ENCODE measurements at places on chromosomes 7 and 10.

- no peak for DNase-seq
These were observed 195.4 kb upstream of the PLXDC2 start for GRCh38 chr10:19620811-19621210.

DNA sequence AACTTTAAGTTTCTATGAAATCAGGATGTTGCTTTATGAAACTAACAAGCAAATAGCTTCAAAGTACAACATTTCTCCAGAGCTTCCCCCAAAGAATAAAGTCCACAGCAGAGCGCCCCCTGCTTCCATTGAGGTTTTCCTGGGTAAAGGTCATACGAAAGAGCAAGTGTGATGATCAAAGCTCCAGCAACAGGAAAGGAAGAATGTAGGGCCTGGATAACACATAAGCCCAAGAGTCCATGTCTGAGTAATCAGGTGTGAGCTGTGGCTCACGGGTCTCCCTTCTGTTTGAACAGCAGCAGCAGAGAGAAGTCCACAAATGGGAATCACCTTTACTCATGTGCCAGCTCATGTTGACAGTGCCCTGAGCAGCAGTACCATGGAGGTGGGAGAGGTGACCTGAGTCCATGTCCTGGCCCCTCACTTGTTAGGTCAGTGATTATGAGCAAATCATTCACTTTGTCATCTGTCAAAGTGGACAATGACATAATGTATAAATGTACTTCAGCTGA, 50.5 kb downstream of the MRPL32 start:
- DNase-seq, result no peak

DNA sequence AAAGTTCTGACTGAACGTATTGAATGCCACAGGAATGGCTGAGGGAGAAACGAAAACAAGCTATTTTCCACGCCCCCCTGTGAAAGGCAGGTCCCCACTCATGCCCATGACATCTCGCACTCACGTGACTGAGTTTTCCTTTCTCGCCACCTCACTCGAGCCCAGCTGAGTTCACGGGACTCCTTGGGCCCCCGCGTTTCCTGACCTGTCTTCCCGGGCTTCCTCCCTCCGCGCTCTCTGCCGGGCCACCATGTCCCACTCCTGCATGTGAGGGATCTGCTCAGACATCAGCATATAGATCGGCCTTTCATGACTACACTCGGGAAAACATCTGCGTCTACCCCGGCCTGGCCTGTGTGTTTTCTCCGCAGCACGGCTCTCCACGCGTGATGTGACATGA, 226.0 kb upstream of the ADARB2 start:
- no peak for DNase-seq

DNA sequence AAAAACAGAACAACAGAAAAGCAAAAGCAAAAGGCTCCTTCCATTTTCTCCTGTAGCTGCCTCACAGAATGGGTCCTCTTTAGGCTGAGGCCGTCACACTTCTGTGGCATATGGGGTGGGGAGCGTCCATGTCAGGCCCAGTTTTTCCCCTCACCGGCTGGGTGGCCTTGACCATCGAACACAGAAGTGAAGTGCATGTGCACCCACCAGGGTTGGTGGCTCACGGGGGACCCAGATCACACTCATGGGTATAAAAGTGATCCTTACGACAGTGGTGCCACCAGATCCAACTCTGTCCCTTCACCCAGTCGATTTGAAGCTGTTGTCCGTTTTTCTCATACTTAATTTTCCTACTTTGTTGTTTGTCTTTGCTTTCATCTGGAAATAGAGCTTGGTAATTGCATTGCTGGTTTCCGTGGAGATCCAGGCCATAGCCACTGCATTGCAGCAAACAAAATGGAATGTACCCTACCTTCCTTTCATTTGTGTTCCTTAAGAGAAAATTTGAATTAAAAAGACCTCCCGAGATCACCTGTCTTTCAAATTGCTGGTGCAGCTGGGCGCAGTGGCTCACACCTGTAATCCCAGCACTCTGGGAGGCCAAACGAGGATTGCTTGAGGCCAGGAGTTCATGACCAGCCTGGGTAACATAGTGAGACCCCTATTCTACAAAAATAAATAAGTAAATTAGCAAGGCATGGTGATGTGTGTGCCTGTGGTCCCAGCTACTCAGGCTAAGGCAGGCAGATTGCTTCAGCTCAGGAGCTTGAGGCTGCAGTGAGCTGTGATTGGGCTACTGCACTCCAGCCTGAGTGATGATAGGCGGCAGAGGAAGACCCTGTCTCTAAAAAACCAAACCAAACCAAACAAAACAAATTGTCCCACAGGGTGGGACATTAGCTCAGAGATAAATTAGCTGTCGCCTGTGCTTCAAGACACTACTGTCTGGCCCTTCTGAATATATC, 10.7 kb upstream of the GJD4 start:
- no peak for DNase-seq

GRCh38 chr10:52997007-52997406, 224.4 kb upstream of the MBL2 start:
- no peak for DNase-seq

DNA sequence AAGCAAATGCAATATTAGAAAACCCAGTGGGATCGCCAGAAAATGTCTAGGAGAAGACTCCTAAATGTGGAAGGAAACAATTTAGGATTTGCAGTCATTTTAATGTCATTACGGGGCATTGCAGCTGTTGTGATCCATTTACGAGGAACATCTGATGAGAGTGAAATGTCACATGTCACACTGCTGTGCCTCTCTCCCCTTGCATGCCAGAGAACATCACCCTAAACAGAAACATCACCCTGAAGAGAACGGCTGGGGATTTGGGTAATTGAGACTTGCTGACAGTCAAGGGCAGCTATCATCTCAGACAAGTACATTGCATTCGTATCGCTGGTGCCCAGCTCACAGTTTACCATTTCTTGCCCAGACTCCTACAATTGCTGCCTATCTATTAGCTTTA, 785.7 kb upstream of the POM121L12 start:
- DNase-seq, result no peak

DNA sequence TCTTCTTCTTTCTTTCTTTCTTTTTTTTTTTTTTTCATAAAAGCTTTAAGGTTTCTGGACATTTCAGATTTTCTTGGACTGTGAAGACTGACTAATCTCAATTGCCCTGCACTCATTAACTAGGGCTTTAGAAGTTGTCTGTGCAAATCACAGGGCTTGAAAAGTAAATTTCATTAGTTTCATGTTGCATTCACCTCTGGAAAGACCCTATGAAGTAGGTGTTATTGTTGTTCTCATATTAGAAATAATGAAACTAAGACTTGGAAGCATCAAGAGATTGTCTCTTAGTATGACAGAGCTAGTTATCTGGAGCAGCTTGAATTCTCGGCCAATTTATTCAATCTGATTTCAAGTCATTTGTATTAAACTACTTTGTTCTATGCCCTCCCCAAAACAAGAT, 28.2 kb upstream of the SEMA3D start:
- no peak for DNase-seq

- DNase-seq, result no peak
These were observed 44.8 kb downstream of the WNT2 start for GRCh38 chr7:117278040-117278439.

DNA sequence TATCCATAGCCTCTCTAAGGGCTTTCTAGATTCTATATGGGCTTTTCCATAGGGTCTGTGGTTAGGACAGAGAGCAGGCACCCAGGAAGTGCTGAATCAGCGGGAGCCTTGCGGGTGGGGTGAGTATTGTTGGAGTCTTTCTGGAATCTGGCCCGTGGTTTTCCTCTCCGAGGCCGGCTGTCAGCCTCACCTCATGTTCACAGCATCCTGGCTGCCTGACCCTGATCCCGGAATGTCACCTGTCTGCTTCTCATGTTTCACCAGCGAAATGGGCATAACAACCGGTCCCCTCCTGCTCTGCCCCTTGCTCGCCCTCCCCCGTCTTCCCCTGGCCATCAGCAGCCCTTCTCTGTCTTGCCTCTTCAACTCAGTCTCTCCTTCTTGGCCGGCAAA, 36.5 kb downstream of the DDIT4 start:
- DNase-seq, result no peak

- DNase-seq, result peak; percentile 92
These were observed 774 bp downstream of the TUBGCP2 start for GRCh38 chr10:133307776-133308420.

GRCh38 chr10:88408096-88408495, 175.0 kb downstream of the RNLS start:
- no peak for DNase-seq

- no peak for DNase-seq
These were observed 19.8 kb downstream of the CCNY start for GRCh38 chr10:35355971-35356724.

DNA sequence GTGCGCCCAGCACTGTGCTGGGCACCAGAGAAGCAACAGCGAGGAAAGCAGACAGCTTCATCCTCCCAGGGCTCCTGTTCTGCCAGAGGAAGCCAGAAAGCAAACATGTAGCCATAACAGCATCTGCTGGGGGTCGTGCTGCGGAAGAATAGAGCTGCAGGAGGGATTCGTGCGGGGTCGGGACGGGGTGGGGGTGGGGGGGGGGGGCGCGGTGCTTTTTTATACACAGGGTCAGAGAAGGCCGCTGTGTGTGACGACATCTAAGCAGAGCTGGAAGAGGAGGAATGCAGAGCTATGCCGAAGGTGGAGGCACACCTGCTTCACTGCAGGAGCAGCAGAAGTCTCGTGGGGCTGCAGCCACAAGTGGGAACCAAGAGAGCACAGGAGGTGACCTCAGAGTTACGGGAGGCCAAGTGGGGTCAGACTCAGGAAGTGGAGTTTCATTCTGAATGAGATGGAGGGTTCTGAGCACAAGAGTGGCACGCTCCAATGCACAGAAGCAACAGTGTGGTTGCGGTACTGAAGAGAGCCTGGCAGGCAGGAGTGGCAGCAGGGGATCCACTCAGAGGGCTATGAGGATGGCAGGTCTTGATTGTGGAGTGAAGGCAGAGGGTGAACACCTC, 11.1 kb downstream of the PKD1L1 start:
- DNase-seq, result no peak

- DNase-seq, result no peak
These were observed 75.1 kb upstream of the LEP start for GRCh38 chr7:128165927-128166420.

GRCh38 chr10:76082956-76083355, 651.5 kb downstream of the LRMDA start:
- no peak for DNase-seq

GRCh38 chr10:110643035-110643652, 992 bp upstream of the RBM20 start:
- no peak for DNase-seq

GRCh38 chr7:103593691-103594090, 147.7 kb upstream of the SLC26A5 start:
- no peak for DNase-seq

- DNase-seq, result no peak
These were observed 113.1 kb downstream of the CTTNBP2 start for GRCh38 chr7:117759950-117760640.

DNA sequence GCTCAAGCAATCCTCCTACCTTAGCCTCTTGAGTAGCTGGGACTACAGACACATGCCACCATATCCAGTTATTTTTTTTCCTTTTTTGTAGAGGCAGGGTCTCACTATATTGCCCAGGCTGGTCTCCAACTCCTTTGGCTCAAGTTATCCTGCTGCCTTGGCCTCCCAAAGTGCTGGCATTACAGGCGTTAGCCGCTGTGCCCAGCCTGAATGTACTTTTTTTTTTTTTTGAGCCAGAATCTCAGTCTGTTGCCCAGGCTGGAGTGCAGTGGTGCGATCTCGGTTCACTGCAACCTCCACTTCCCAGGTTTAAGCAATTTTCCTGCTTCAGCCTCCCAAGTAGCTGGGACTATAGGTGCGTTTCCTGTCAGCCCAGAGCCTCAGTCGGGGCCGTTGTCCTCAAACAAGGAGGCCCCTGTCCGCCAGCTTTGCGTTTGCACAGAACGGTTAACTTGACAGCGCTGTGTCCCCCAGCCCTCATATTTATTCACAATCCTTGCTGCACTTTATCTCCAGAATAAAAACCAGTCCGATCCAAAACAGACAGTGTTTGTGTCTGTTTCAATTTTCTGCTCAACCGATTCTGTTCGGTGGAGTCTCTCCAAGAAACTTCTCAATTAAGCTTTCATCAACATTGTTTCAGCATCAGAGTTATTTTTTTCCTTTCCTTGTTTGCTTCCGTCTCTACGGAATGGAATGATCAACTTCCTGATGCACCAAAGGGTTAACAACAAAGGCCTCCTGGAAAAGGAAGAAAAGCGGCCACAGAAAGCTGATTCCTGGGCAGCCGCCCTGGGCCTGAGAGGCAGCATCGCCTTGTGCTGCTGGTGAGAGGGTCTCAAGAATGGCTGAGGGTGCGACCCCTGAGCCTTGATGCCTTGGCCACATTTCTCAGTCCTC, 64.5 kb downstream of the PDIA4 start:
- no peak for DNase-seq

GRCh38 chr7:11951909-11952308, 119.9 kb upstream of the THSD7A start:
- DNase-seq, result no peak

- DNase-seq, result no peak
These were observed 53.9 kb downstream of the AHCYL2 start for GRCh38 chr7:129278688-129279087.

GRCh38 chr7:54560723-54561122, 18.5 kb downstream of the VSTM2A start:
- DNase-seq, result no peak

DNA sequence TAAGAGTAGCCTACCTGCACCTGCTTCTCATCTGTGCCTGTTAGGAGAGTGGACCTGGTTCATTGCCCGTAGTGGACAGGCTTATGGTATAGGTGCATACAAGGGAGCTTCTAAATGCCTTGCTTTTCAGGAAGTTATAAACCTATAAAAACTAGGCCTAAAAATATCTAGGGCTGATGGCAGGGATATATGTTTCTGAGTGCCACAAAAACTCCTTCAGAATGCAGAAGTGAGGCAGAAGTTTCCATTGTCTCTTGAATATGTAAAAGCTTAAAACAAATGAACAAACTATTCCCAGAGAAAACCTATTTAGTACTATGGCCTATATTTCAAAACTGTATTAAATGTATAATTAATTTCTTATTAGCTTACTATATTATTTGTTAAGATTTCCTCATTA, 91.8 kb downstream of the RNLS start:
- DNase-seq, result no peak

DNA sequence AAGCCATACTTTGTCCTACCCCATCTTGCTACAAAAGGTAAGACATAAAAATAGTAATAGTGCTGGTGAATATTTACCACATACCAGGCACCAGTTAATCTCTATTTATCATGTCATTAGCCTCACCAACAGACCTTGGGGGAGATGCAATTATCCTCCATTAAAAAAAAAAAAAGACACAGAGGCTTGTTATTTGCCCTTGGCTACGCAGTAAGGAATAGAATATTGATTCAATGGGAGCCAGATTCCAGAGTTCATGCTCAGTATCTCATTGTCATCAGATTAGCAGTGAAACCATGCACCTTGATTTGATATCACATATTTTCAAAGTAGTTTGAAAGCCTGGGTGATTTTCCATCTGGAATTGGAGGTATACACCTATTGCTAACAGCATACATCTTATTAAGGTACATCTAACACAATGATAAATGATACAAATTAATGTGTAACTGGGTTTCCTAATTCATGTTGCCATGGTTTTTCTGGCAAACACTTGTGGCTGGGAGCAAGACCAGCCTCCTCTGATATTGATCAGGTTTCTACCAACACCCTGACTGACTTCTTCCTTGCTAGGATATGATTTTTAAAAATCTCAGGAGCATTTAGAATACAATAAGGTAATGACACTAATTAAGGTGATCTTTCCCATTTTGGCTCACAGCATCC, 67.1 kb upstream of the PRR15 start:
- DNase-seq, result no peak

- no peak for DNase-seq
These were observed 62.6 kb upstream of the EN2 start for GRCh38 chr7:155395176-155395797.

All from activated CD8-positive, alpha-beta memory T cell treated with anti-CD3 and anti-CD28 coated beads for 24 hours (primary cell).